Type B pancreatic cell (in vitro differentiated cells): ENCODE measurements at places on chromosomes 4 and X.

DNA sequence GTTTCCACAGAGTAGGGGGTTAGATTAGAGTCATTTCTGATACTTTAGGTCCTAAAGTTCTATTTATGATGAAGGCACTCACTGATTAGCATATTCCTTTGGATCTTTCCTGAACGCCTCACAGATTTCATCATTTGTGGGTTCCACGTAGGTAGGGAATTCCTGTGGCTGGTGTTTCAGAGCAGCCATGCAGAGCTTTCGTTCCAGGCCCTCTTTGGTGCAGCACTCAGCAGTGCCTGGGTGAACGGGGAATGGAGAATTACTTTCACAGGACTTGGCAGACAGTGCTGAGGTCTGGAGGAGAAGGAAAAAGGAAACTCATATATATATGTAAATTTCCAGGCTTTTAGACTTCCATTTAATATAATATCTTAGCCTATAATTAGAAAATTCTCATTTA lies 18.5 kb downstream of the GC start:
- no peak for DNase-seq

DNA sequence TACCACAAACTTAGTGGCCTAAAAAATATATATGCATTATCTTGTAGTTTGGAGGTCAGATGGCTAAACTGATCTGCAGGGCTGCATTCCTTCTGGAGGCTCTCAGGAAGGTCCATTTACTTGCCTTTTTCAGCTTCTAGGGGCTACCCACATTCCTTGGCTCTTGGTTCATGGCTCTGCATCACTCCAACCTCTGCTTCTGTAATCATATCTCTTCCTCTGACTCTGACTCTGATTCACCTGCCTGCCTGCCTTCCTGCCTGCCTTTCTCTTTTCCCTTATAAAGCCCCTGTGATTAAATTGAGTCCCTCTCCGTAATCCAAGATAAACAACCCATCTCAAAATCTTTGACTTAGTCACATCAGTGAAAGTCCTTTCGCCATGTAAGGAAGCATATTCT lies 25.0 kb upstream of the FRMPD4 start:
- no peak for DNase-seq

- DNase-seq: no peak
These were observed 2012.4 kb upstream of the IGFBP7 start for GRCh38 chr4:59122626-59123025.

DNA sequence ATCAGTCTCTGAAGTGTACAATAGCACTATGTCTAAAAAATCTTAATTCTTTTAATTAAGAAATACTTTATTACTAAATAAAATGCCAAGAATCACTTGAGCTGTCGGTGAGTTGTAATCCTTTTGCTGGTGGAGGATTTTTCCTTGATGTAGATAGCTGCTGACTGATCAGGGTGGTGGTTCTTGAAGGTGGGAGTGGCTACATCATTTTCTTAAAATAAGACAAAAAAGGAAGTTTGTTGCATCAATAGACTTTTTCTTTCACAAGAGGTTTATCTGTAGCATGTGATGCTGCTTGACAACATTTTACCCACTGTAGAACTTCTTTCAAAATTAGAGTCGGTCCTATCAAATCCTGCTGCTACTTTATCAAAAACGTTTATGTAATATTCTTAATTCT lies 68.8 kb upstream of the ZC4H2 start:
- no peak for DNase-seq

DNA sequence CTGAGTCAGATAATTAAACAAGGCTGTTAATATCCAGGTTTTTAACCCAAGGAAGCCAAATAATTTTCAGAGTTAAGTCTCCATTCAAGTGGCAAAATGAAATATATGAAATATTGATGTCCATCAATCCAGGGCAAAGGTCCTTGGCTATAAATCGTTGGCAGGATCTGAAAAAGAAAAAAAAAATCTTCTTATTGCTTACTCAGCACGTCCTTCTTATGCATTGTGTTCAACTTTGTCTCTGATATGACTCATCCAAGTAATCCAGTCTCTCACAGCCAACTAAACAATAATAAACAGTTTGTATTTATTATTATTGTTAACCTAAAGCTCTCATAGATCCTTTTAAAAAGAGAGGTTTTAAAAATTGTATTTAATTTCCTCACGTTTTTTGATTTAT lies 851.2 kb downstream of the ADGRL3 start:
- no peak for DNase-seq

DNA sequence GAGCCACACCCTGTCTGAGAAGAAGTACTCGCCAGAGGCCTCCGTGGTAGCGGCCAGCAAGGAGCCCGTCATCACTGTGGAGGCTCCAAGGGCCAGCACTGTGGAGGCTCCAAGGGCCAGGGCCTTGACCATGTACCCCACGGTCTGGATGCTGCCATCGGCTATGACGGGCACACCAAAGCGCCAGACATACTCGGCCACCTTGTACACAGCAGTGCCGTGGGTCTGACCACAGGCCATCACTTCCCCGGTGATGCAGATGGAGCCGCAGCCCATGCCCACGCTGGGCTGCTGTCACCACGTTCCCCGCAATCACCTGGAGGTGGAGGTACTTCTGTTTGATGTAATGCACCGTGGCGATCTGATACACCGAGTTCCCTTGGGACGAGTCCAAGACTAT lies 377.7 kb upstream of the MAOA start:
- no peak for DNase-seq

- DNase-seq: no peak
These were observed 53.0 kb downstream of the COQ2 start for GRCh38 chr4:83231620-83232076.

- no peak for DNase-seq
These were observed 7.3 kb upstream of the JAKMIP1 start for GRCh38 chr4:6207602-6208001.

- DNase-seq: no peak
These were observed 90.5 kb downstream of the BCOR start for GRCh38 chrX:40007131-40007755.

- no peak for DNase-seq
These were observed 86.0 kb upstream of the TET2 start for GRCh38 chr4:105060628-105061027.

DNA sequence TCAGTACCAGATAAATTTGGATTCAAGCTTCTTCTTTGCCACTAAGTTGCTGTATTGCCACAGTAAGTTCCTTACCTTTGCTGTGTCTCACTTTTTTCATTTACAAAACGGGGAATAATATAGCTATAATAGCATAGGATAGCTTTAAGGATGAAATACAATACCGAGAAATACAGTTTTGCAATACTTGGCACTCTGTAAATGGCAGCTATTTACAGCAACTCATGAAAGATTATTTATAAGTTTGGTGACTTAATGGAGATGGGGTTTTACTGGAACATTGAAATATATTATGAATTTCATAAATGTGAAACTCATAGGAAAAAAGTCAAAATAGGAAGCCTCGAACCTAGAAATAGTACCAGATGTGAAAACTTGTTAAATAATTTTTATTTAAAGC lies 27.6 kb downstream of the ANXA10 start:
- no peak for DNase-seq

DNA sequence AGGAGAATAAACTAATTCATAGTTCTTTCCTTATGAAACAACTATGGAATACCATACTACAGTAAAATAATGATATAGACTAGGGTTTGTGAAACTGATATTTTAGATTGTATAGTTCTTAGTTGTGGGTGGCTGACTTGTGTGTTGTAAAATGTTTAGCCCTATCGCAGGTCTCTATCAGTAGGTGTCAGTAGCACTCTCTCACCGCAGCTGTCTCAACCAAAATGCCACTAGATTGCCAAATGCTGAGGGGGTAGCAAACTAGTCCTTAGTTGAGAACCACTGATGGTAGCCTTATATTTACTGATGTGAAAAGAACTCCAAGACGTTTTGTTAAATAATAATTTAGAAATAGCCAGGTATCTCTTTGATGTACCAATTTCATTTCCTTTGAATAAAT lies 48.1 kb downstream of the RHOXF2B start:
- no peak for DNase-seq

DNA sequence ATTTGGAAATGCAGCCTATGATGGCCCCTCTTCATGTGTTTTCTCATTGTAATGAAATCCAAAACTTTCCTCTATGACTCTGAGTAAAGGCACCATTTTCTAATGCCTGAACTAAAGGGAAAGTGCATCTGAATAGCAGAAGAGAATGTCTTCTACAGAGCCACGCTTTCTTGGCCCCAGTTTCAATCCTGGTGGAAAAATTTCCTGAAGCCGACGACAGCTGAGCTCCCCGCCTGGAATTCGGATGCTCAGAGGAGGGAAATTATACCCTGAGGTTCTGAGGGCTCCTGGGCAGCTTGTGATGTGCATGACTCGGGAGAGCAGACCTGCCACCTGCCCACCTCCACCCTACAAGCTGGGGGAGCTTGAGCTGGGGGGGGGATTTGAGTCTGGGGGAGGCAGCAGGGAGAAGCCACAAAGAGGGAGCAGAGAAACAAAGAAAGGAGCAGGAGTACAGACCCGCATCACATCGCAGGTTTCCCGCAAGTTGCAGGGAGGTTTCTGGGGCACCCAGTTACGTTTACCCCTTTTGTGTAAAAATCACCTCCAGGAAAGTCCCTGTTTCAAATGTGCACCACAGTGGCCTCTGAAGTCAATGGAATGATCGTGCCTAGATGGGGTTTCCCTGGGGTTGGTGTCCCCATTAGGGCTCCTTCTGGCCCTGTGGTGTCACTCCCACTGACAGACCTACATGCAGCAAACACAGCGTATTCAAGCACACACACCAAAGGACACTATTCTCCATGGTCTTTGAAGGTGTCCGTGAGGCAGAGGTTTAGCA lies 145.6 kb upstream of the RBPJ start:
- DNase-seq: no peak

DNA sequence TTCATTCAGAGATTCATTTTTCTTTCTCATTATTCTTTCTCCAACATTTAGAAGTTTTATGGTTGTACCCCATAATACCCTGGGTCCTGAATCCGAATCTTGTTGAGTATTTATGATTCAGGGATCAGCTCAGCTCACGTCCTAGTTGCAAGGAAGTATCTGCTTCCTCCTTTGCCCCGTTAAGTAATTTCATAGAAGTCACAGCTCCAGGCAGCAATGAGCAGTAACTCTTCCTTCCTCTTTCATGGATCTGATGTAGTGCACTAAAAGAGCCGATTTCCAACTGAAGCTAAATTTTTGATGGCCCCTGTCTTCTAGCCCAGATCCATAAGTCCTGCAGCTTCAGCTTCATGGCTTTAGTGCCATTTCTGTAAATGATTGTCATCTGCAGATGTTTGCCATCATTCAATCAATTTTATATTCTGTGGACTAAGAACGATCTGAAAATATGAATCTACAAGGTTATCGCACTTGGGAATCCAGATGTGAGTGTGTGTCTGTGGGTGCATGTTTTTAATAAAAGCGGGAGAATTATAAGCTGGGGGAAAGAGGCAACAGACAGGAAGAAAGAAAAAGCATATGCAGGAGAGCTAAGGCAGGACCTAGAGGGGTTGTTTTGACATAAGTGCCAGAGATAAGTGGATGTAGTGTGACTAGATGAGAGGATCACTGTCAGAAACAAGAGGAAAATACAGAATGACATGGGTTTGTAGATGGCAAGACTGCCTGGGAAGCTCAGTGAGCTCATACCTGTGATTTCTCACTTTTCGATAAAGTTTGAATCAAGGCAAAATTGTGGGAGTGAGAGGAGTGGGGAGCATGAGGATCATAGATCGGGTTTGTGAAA lies 17.5 kb downstream of the VEGFD start:
- DNase-seq: no peak

DNA sequence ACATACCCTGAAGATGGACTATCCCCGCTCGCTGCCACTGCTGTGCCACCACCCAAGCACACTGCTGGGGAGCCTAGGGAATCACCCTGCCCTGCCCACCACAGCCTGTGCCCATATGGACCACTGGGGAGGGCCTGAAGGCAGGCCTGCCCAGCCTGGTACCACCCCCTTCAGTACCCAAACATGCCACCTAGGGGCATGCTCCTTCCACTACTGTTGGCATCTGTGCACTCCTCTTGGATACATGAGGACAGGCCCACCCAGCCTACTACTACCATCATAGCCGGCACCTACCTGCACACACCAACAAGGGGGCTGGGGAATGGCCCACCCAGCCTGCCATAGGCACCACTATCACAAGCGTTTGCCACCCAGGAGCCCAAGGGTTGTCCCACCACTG lies 30.1 kb upstream of the PRDX4 start:
- DNase-seq: no peak

DNA sequence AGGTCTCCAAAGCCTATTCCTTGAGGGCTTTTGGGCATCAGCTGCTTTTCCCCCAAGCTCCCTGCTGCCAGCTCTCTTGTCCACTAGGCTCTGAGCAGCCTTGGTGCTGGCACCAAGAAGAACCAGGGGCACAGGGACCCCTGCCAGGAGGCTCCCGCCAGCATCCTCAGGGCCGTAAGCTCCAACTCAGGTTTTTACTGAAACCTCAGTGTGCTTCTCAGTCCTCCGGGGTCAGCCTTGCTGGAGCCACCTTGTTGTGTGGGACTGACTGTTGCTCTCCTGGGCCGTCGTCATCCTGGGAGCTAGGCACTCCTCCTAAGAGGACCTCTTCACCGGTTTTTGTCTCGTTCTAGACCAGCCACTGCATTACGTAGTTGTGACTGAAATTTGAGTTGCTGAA lies 38.9 kb downstream of the NOP14 start:
- no peak for DNase-seq

GRCh38 chr4:157423526-157424020 lies 203.0 kb downstream of the GRIA2 start:
- DNase-seq: no peak

- DNase-seq: no peak
These were observed 320.2 kb upstream of the GATB start for GRCh38 chr4:152081024-152081423.

DNA sequence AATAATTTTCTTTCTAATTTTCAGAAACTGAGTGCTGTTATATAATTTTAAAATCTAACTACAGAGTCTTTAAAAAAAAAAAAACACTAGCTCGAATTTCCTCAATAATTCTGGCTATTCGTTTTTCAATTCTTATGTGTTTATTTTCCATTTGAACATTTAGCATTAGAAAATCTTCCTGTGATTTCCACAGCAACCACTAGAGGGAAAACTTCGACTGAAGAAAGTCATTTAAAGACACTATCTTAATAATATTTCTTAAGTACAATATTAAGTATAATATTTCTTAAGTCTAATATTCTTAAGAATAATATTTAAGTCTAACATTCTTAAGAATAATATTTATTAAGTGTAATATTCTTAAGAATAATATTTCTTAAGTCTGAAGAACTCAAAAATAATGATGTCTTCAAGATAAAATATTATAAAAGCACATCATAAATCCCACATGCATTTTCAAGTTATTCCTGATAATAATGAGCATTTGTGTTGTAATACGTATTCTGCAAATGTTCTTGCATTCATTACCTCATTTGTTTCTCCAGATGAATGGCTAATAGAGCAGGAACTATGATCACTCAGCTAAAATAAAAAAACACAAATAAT lies 118.4 kb upstream of the WDR17 start:
- DNase-seq: no peak

DNA sequence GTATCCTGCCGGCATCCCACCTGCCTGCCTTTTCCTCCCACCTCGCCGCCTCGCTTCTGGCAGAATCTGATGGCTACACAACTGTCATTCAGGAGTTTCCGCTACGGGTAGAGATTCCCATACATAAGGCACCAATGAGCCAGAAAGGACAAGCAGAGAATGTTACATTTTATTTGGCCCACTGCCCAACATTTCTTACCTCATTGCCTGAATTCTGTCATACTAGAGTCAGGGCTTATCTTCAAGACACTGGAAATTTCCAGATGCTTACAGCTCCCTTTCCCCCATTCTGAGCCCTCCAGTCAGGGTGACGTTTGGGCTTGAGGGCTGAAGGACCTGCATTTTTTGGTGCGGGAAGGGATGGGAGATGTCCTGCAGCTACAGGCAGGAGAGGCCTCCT lies 113.0 kb downstream of the NHS start:
- DNase-seq: no peak
